ENCODE measurements at places on chromosomes 7 and 10.

DNA sequence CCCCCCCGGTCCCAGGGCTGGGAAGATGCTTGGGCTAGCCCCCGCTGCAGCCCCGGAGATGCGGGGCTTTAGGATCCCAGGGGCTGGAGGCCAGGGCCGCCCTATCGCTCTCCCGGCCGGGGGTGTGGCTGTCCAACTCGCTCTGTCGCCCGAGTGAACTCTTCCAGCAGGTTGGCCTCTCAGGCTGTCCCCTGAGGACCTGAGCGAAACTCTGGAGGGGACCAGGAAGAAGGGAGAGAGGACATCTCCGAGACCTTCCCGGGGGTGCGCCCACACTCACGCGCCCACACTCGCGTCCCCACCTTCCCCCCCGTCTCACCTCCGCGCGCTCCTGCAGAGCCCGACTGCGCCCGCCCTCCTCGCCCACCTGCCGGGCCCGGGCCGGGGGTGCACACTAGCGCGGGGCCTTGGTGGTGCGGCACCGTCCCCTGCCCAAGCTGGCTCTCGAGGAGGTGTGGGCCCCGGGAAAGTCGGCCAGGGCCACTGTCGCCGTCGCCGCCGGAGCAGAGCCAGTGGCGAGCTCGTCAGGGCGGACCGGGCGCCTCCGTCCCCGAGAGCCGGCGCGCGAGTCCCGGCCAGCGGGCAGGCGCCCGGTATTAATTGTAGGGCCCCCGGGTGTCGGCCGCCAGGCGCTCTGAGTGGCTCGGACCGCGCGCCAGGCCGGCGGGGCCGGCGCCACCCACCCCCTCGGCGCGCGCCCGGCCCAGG is 101.7 kb upstream of the SVIL start:
- peak; percentile 86 for DNase-seq

DNA sequence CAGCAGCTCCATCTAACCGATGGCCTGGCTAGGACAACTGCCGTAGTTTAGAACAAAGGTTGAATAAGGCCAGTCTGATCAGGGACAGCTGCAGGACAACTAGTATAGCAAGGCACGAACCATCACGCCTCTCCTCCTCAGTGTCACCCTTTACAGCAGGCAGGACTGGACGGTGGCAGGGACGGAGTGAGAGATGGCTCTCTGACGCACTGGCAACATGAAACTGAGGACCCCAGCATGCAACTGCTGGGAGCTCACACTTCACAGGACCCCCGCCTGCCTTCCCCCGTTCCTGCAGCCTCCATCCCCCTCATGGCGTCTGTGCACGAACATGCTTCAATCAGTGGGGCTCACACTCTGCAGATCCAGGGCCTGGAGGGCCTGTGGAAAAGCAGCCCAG is 53.7 kb downstream of the ZRANB1 start:
- DNase-seq, result no peak

DNA sequence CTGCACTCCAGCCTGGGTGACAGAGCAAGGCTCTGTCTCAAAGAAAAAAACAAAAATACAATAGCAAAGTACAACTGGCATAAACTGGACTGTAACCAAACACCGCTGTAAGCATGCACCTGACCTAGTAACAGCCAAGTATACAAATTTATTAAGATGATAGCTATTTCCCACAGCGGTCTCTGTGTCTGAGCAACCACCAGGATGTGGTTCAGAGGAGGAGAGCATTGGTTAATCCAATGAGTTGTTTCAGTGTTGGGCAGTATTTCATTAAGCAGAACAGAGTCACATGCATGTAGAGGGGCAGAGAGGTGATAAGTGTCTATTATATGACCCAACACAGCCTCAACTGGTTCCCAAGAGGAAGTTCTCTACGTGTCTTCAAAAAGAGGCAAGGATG is 4.0 kb downstream of the SLC16A12 start:
- DNase-seq, result no peak

DNA sequence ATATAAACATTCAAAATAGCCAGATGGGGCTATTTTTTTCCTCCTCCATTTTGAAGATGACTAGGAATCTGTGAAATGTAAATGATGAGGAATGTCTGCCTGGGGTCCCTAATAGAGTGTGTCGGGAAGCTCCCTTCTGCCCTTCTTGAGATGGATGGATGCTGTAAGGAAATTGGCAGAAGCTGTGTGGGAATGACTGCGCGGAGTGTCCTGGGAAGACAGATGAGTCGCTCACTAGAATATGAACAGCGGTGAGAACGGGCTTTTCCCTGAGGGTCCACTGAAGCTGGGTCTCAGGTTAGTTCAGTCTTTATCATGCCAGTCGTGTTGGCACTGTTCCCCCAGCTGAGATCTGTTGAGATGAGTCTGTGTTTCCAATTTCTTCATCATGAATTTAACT is 75.1 kb upstream of the PLPP4 start:
- DNase-seq, result no peak

GRCh38 chr7:128139406-128139805 is 101.7 kb upstream of the LEP start:
- no peak for DNase-seq

DNA sequence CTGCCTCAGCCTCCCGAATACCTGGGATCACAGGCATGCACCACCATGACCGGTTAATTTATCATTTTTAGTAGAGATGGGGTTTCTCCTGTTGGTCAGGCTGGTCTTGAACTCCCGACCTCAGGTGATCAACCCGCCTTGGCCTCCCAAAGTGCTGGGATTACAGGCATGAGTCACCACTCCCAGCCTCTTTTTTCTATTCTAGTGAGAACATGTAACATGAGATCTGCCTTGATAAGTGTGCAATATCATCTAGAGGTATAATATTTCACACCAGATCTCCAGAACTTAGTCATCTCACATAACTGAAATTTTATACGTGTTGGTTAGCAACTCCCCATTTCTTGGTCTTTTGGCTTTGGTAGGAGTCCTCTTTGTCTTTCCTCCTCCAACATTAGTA is 656.9 kb downstream of the CNTNAP2 start:
- DNase-seq, result no peak

DNA sequence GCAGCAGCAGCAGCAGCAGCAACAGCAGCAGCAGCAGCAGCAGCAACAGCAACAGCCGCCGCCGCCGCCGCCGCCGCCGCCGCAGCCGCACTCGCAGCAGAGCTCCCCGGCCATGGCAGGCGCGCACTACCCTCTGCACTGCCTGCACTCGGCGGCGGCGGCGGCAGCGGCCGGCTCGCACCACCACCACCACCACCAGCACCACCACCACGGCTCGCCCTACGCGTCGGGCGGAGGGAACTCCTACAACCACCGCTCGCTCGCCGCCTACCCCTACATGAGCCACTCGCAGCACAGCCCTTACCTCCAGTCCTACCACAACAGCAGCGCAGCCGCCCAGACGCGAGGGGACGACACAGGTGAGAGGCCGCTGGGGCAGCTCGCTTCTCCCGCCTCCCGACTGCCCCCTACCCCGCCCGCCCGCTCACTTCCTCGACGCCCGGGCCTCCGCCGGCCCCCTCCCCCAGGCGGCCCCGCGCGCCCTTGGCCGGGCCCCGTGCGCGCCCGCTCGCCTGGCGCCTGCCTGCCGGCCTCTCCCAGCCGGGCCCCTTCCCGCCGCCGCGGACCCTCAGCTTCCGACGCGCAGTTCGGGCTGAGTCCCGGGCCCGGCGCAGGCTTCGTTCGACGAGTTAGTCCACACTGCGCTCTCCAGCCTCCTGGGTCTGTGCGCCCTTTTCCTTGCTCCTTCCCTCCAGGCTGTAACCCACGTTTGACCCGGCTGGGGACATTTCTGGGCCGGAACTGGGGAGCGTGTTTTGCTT is 882 bp downstream of the DLX6 start:
- DNase-seq, result peak; percentile 82

DNA sequence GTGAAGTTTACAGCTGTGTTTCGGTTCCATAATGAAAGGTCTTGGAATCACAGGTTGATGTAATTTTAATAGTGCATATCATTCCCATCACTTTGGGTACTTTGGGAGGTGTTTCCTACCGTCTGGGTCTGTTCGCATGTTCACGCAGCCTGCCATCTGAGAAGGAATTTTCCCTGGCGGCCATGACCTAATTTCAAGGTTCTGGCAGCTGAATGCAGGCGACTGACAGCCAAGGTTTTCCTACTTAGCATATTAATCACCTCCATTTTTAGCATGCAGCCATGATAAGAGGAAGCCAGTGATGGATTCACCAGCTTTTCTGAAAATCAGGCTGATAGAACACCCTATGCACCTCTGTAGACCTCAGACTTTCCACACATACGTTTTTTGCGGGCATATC is 319.1 kb upstream of the TMEM229A start:
- DNase-seq, result no peak

DNA sequence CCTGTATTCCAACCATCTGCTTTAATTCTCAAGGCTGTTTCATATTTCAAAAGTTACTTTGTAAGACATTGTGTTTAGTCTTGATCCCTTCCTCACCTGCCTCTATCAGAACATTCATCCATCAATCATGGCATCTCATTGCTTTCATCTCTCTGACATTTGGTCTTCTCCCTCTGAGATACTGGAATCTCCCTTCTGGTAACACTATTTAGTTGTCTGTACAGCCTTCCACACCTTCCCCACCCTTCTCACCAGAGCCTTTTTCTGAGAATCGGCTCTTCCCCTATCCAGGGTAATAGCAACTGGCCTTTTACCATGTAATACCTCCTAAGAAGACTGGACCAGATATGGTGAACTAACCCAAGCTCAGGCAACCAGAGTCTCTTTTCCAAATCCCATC is 10.1 kb downstream of the CACNA2D1 start:
- no peak for DNase-seq

GRCh38 chr10:92880233-92880861 is 32.0 kb downstream of the EXOC6 start:
- no peak for DNase-seq

GRCh38 chr10:102342458-102342857 is 53.0 kb upstream of the NFKB2 start:
- no peak for DNase-seq

GRCh38 chr7:7686811-7687508 is 31.4 kb downstream of the RPA3 start:
- no peak for DNase-seq

- peak; percentile 39 for DNase-seq
These were observed 31.7 kb upstream of the SYPL1 start for GRCh38 chr7:106143711-106144337.

DNA sequence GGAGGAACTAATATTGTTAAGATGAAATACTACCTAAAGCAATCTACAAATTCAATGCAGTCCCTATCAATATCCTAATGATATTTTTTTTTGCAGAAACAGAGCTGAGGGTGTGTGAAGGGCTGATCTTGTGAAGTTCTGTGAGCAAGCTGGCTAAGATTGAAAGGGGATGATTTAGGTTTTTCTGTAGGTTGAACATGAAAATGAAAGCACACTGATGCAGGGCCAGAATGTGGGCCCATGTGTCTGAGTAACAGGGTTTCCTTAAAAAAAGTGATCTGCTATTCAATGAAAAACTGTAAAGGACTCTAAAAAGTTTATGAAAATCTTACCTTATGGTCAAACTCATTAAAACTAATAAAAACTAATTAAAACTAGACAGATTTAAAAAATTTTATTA is 47.4 kb downstream of the GRB10 start:
- DNase-seq, result no peak

GRCh38 chr10:11831520-11831951 is 8.4 kb downstream of the PROSER2 start:
- peak; percentile 74 for DNase-seq

DNA sequence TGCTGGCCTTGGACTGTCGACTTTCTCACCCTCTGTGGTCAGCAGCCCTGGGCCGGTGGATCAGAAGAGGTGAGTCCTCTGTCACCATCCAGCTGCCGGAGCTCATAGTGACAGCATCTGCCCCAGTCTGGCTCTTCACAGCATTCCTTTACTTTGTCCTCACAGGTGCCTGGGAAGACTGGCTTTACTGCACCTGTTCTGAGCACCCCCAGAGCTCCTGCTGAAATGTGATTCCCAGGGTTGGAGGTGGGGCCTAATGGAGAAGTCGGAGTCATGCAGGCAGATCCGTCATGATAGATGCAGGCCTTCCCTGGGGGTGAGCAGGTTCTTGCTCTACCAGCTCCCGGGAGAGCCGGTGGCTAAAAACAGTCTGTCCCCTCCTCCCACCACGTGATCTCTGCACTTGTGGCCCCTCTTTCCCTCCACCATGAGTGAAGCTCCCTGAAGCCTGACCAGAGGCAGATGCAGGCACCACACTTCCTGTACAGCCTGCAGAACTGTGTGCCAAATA is 171.5 kb downstream of the ZMYND11 start:
- no peak for DNase-seq

- no peak for DNase-seq
These were observed 48.1 kb upstream of the UBE3C start for GRCh38 chr7:157090485-157091165.

- no peak for DNase-seq
These were observed 8.4 kb upstream of the ZNF853 start for GRCh38 chr7:6606866-6607583.

GRCh38 chr10:79926037-79926436 is 22.9 kb downstream of the SFTPD start:
- DNase-seq, result no peak

DNA sequence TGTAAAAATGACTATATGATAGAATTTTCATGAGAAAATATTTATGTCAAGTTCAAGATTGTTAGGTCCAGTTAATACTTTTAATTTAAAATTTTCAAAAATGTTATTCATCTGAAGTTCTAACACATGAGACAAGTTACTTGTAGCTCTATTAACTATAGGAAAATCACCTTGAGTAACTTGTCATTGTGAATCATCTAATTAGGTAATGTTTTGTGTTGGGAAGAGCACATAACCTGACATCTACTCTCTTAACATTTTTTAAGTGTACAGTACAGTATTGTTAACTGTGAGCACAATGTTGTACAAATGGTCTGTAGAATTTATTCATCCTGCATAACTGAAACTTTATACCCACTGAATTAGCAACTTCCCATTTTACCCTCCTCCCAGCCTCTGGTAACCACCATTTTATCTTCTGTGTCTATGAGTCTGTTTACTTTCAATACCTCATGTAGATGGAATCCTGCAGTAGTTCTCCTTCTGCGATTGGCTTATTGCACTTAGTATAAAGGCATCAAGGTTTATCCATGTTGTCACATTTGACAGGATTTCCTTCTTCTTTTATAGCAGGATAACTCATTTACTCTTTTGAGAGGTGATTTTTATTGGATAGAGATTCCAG is 54.6 kb downstream of the ARL4A start:
- DNase-seq, result no peak

DNA sequence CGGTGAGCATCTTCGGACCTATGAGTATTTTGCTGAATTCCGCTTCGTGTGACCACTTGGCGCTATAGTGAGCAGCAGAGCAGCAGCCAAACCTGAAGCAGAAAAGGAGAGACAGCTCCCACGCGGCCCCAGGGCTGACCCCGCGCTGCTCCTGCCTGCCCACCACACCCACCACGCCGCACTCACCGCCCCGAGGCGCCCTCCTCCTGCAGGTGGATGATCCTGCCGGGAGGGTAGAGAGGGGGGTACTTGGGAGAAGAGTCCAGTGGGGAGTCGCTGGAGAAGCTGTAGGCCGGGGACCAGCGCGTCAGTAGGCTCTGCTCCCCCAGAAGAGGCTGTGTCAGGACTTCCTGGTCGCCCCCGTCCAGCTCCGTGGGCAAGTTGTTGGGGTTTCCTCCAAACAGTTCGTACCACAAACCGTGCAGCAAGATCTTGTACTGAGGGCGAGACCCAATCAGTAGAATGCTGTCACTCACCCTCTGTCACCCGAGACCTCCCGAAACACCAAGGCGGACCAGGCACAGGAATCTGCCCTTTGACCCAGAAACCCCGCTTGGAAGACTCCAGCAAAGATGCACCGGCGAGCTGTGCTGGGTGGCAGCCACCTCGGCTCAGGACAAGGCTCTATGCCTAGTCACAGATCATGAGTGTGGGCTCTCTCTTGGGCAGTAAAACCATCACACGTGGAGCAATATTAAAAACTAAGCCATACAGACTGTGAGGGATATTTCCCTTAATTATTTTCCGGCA is 37.6 kb downstream of the DAGLB start:
- DNase-seq, result no peak

Measured in Caco-2 (cell line).